ENCODE measurements at places on chromosomes 12 and 14.

DNA sequence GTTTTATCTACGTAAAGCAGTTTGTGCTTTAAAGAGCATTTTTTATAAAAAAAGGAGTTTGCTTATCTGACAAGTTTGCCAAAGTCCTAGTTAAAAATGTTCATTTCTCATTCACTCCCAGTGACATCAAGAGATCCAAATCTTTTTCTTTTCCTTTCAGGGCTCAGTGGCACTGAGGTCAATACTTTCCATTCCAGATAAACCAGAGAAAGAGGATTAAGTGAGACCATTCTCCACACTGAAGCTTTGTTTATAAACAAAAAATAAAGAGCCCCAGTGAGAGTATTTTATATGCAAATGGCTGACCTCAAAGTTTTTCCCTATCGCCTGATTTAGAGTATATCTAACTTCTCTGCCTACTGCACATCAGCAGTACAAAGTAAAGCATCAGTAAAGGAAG is 199.8 kb downstream of the ALG10B start:
- no peak for DNase-seq

- no peak for DNase-seq
Observed at GRCh38 chr14:56273155-56273554, 154.9 kb downstream of the PELI2 start.

- no peak for DNase-seq
Observed at GRCh38 chr12:91982946-91983345, 162.7 kb downstream of the BTG1 start.

DNA sequence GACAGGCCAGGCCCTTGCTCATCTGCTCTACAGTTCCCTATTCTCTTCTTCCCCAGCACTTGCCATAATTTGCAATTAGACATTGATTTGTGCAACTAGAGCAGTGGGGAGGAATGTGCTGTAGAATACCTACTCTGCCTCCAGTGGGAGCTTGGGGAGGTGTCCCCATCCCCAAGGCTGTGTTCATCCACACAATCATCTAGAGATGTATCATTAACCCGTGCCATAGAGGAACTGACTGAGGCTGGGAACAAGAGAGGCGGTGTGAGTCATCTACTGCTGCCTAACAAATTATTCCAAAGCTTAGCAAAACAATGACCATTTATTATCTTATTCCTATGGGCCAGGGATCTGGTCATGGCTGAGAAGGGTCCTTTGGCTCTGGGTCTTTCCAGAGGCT is 5.1 kb upstream of the OTUB2 start:
- no peak for DNase-seq

- no peak for DNase-seq
Observed at GRCh38 chr12:16691624-16692023, 85.7 kb upstream of the LMO3 start.

DNA sequence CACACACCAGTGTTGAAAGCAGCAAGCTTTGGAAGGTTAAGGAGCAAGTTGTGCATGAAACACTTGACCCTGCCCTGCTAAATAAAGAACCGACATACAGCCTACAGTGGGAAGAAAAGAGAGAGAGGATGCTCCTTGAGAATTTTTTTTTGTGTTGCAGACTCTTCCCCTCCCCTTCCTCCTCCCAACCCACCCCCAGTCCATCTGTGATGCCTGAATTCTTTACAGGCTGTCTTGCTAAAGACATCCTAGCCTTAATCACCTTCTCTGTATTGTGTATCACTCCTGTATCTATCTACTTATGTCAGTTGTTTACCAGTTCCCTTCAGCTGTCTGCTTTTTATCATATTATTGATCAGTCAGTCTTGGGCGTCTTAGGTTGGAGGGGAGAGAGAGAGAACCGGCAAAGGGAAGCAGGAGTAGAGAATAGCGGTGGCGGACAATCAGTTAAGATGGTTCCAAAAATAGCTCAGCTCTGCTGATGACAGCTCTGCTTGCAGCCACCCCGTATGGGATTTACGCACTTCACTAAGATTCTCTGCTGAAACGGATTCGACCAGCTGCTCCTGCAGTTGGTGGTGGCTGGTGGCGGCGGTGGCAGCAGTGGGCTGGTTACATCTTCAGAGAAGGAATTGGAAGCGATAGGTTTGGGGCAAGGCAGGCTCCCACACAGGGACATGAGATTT is 664.7 kb downstream of the NRXN3 start:
- no peak for DNase-seq

DNA sequence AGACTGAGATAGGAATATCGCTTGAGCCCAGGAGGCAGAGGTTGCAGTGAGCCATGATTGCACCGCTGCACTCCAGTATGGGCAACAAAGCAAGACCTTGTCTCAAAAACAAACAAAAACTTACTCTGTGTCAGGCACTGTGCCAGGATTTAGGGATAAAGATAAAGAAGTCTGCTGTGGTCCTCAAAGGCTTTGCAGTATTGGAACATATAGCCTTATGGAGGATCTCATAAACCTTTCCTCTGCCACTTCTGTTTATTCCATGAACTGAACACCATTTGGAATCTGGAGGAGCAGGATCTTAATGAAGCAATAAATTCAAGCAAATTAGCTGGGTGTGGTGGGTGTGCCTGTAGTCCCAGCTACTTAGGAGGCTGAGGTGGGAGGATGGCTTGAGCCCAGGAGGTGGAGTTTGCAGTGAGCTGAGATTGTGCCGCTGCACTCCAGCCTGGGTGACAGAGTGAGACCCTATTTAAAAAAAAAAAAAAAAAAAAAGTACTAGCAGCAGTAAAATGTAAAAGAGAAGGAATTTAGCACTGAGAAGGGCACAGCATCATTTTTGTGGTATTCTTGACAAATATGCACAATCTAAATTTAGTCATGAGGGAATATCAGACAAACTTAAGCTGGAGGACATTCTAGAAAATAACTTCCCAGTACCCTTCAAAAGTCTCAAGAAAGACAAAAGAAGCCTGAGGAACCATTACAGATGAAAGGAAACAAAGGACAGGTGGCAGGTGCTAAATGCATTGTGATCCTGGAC is 27.1 kb downstream of the BMAL2 start:
- no peak for DNase-seq

GRCh38 chr14:98606816-98607215 is 665.2 kb downstream of the BCL11B start:
- no peak for DNase-seq

GRCh38 chr12:106149096-106149784 is 10.5 kb upstream of the NUAK1 start:
- no peak for DNase-seq

DNA sequence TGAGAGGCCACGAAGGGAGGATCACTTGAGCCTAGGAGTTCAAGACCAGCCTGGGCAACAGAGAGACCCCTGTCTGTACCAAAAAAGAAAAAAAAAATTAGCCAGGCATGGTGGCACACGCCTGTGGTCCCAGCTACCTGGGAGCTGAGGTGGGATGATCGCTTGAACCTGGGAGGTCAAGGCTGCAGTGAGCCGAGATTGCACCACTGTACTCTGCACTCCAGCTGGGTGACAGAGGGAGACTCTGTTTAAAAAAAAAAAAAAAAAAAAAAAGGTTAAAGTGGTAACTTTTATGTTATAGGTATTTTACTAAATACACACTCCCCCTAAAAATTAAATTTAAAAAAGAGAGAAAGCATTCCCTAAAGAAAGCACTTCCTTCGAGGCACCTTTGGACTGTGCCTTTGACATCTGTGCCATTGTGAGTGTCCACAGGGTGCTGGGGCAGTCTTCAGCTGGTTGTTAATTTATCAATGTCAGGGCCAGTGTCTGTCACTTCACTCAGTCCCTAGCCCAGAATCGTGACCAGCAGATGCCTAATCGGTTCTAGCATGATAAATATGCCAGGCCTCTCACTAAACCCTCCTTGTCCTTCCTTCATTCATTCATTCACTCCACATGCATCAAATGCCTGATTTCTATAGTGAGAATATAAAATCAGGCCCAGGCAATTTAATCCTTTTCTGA is 63.1 kb downstream of the B4GALNT3 start:
- DNase-seq, result no peak

DNA sequence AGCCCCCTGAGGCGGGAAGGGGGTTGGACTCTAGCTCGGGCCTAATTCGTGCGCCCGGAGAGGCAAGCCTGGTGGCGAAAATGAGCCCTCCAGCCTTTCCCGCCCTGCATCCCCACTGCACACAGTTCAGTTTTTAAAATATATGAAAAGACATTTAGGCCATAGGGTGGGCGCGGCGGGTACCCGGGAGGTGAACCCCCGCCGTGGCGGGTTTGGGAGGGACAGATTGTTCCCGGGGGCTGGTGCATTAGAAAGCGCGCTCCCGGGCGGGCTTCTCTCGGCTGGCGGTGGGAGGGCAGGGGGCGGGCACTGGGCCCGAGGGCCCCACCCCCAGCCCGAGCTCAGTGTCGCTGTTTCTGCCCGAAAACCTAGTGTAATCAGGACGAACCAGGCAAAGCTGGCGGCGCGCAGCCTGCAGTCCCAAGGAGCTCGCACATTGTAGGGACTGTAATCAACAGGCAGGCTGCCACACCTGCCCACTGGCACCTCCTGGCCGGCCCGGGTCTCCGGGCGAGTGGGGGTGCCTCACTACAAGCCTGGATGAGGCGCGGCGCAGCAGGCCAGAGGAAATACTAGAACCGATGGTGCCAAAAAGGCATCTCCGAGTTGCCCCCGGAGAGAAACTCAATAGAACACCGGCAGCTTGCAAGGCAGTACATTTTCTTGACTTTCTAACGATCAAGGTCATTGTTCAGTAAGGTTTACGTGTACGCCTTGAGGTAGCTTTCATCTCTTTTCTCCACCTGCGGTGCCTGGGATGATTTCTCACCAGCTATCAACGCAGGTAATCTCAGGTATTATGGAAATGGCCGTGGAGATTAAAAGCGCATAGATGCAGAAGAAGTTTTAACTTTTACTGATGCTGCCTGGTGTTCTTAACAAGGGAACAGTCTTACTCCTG is 764 bp upstream of the SPTB start:
- peak; percentile 68 for DNase-seq

GRCh38 chr14:102408724-102409123 is 46.0 kb downstream of the TECPR2 start:
- DNase-seq, result no peak

GRCh38 chr12:104466709-104467345 is 10.1 kb downstream of the CHST11 start:
- no peak for DNase-seq
